ENCODE measurements at places on chromosomes 5 and 9. TPM values are rescaled to one million over a fixed set of nuclear protein-coding genes. Genes with fewer than 3 reads are reported as not detected.

GRCh38 chr5:78908173-78909061 is 76.7 kb downstream of the ARSB start:
- no peak for DNase-seq

DNA sequence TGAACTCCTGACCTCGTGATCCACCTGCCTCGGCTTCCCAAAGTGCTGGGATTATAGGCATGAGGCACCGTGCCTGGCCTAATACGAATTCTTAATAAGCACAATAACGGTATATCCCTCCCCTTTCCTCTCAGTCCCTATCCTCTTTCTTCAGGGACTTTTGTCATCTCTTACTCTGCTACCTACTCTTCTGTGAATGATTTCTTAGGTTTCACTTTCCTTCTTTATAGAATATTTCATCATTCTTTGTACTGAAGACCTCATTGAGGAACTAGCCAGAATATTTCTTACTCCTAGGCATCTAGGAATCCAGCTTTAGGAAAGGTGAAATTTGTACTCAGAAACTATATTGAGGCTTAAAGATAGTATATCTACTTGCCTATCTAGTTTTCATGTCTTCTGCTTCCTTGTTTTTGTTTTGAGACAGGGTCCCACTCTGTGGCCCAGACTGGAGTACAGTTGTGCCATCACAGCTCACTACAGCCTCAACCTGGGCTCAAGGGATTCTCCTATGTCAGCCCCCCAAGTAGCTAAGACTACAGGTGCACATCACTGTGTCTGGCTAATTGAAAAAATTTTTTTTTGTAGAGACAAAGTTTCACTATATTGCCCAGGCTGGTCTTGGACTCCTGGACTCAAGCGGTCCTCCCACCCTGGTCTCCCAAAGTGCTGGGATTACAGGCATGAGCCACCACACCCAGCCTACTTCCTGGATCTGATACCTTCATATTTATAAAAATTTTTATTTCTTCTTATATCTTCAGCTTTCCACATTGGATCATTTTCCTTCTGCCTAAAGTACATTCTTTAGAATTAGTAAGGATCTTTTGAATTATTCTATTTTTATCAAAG is 69.7 kb downstream of the GPBP1 start:
- DNase-seq, result no peak

DNA sequence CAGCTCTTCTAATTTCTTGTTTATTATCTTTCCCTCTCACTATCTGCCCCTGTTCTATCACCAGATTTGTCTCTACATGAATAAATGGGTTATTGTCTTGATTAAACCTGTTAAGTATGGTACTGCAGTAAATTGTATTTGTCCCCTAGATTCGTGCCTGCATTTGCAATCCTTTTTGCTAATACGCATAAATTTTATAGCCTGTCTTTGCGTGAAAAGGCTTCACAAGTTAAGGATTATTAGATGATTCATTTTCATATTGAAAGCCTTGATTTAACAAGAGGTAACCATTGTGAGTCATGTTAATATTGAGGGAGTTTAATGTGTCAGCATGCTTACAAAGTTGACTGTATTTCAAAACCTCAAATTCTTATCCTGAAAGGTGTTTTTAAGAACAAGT is 204.6 kb downstream of the PCSK1 start:
- DNase-seq, result no peak

DNA sequence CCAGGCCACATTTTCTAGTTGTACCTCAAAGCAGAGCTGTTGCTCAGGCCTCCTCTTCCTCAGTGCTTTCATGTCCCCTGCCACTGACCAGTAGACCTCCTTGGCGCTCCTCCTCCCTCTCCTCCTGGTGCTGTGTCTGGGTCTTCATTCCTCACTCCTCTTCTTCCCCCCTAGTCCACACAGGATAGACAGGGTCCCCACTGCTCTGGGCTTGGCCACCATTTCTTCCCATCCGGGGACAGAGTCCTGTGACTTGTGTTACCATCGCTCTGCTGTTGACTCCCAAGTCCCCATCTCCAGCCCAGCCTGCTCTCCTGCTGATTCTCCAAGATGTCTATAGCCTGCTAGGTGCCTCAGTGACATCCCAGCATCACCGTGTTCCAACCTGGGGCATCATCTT is 88.2 kb upstream of the HRH2 start:
- DNase-seq, result no peak

DNA sequence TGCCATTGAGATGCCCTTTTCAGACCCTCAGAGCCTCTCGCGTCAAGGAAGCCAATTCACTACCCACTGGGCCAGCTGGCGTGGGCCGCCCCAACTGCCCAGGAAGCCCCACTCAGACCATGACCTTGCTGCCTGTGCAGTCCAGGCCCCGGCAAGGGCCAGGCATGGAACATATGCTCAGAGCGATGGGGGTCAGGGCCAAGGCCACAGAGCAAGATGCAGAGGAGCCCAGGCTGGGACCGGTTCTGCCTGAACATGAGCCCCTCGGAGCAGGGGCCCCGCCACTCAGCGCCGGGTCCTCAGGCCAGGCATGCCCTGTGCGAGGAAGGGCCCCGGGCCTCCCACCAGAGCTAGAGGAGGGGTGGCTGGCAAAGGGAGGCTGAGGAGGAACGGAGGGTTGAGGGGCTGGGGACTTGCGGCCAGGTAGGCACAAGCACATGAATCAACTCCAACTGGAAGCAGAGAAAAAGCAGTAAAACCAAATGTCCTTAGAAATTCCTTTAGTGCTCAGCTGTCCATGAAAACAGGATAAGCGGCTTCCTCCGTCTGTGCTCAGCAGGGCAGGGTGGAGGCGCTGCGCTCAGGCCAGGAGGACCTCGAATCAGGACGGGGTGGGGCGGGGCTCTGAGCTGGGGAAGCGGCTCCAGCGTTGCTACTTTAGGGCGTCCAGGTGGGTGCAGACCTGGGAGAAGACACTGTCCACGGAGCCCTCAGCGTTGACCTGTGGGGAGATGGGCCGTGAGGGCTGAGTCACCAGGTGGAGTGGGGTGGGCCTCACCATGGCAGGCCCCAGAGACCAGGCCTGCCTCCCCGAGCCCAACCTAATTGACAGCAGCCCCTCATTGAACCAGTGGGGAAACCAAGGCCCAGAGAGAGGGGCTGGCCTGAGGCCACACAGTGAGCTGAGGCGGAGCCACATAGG is 9.9 kb downstream of the AK1 start:
- no peak for DNase-seq

DNA sequence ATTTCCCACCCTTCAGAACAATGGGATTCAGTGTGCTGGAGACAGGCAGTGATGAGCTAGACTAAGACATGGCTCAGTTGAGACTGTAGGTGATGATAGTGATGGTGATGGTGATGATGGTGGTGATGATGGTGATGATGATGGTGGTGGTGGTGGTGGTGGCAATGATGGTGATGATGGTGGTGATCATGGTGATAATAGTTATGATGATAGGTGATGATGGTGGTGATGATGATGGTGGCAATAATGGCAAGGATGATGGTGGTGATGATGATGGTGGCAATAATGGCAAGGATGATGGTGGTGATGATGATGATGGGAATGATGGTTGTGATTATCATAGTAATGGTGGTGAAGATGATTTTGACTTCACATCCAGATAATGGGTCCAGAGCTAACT is 176.7 kb downstream of the NXNL2 start:
- no peak for DNase-seq

GRCh38 chr9:4832786-4833579 is 40.2 kb downstream of the RCL1 start:
- no peak for DNase-seq

The NIM1K gene
- total RNA-seq, result not detected

DNA sequence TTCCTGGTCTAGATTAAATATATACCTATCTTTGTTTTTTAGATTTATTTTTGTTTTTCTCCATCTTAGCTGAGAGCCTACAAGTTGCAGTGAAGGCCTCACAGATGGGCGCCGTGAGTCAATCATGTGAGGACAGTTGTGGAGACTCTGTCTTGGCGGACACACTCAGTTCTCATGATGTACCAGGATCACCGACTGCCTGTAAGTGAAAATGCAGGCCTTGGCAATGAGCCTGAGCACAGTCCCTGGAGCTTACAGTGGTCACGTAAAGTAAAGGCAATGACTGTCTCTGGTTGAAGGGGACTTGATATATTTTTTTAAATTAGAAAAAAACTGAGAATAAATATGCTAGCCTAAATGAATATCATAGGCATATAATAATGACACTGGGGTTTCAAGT is 271.9 kb downstream of the ARHGEF28 start:
- DNase-seq, result no peak

- DNase-seq, result no peak
Measured at GRCh38 chr9:94199776-94200175, 59.3 kb upstream of the ZNF169 start.

The SARDH gene
- total RNA-seq, result 6.7 TPM

The IL5 gene
- total RNA-seq, result not detected

GRCh38 chr9:14831661-14832060 is 78.6 kb downstream of the FREM1 start:
- no peak for DNase-seq

- DNase-seq, result no peak
Measured at GRCh38 chr9:7456377-7456776, 343.2 kb downstream of the DMAC1 start.
